ENCODE measurements at places on chromosomes 11 and 22. TPM values are rescaled to one million over a fixed set of nuclear protein-coding genes. Genes with fewer than 3 reads are reported as not detected.

The C22orf42 gene
- not detected for total RNA-seq

The C11orf42 gene
- total RNA-seq = not detected

DNA sequence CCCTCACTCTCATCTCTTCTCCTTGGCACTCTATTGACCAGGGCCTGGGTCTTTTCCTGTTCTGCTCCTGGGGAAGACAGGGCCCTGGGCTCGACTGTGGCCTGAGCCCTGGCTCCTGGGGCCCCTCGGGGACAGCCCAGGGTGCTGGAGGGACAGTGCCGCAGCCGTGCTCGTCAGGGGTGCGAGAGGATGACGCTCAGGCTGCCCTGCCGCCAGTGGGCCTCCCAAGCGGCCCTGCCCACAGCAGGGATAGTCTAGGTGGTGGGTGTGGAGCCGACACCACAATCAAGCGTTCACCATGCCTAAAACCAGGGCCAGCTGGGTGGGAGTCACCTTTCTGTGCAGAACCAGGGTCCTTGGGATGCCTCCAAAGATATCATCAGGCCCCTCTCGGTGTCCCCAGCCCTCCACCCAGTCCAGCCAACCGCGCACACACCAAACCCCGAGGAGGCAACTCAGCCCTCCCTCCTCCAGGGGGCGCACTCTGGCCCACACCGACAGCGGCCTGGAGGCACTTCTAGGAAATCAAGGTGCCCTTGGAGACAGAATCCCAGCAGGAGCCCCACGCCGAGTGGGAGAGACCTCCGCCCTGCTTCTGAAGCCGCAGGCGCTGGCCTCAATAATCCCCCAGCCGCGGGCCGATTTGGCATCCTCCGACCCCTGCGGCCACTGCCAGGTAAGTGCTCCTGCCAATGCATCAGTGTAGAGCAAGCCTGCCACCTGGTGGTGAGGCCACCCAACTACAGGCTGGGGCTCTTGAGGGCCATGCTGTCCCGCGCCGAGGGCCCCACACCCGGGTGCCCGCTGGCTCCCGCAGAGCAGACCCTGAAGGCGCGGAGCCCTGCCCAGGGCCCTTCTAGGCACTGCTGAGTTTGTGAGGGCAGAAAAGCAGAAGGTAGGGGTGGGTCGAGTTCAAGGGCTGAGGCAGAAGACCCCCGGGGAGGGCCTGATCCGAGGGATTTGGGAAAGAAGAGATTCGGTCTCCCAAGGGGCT is 496.4 kb downstream of the BUD13 start:
- DNase-seq = peak; percentile 67

DNA sequence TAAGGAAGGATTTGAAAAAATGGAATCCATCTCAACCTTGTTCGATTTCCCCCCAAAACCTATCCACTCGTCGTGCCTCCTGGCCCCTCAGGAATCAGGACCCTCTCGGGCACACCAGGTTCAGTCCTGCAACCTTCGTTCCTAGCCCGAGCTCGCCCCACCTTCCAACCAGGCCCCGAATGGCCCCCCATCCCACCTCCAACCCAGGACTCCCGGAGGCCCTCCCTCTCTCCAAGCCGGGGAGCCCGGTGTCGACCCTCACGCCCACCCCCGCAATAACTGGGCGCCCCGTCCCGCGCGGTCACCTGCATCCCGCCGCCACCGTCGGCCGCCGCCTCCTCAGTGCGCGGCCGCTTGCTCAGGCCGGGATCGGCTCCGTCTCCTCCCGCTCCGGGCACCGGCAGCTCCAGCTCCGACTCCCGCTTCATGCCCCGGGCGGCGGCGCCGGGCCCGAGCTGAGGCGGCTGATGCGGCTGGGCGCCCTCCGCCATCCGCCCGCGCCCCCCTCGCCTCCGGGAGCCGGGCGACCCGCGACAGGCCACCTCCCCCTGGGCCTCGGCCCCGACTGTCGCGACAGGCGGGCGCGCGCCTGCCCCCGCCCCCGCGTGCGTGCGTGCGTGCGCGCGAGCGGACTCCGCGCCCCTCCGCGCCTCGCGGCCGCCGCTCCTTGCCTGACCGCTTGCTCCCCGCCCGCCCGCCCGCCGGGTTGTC is 534 bp downstream of the RBFOX2 start:
- no peak for DNase-seq

DNA sequence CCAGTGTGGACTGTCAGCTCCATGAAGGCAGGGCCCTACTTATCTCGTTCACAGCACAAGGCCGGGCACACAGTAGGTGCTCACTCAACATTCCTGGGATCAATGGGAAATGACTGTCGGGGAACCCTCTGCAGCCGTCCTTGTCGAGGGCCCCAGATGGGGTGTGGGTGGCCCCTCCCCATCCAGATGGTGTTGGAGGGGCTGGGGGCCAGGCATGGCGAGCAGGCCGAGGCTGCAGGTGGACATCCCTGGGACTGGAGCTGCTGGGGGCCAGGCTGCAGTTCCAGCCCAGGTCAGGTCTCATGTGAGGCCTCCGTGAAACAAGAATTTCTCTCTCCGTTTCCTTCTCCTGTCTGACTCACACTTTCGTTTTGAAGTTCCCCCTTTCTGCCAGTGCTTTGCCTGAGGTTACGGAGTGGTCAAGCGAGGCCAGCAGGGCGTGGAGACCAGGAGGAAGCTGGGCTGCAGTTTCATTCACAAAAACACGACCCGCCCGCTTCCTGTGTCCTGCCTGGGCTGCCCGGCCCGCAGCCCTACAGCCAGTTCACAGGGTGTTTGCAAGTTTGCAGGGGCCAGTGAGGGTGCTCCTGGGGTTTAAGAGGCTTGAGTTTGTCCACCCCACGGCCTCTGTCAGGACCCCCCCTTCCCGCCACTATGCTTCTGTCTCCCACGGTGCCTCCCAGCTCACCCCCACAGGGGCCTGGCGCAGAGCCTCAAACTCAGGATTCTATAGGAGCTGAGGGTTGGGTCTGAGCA is 4.5 kb downstream of the MYEOV start:
- peak; percentile 78 for DNase-seq

DNA sequence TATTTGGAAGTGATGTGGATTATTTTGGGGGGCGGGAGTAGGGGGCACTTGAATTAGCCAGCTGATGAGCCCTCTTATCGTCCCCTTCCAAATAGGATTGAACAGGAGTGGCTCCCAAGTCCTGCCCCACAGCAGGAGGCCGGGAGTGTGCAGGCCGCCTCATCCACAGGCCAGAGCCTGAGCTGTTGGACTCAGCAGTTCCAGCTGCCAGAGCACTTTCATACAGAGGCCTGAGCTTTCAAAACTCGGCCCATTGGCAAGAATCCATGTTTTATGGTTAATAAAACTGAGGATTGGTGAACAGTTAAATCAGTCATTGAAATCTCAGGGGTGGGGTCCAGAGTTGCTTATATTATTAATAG is 9.6 kb downstream of the FAM118A start:
- DNase-seq = no peak

GRCh38 chr11:8333811-8334401 is 70.2 kb upstream of the LMO1 start:
- DNase-seq = no peak

DNA sequence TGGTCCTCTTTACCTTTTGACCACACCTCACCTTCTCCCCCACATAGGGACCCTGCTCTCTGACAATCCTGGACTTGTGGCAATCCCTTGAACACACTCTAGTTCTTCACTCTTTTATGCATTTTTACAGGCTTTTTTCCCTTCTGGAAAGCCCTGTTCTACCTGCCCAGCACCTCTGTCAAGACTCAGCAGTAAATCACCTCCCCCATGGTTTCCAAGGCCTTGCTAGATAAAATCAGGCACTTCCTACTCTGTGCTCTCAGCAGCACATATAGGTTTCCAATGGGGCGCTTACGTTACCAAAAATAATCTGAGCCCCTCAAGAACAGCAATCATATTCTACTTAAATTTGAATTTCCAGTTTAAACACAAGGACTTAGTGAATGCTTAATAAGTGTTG is 53.9 kb downstream of the ETS1 start:
- no peak for DNase-seq

DNA sequence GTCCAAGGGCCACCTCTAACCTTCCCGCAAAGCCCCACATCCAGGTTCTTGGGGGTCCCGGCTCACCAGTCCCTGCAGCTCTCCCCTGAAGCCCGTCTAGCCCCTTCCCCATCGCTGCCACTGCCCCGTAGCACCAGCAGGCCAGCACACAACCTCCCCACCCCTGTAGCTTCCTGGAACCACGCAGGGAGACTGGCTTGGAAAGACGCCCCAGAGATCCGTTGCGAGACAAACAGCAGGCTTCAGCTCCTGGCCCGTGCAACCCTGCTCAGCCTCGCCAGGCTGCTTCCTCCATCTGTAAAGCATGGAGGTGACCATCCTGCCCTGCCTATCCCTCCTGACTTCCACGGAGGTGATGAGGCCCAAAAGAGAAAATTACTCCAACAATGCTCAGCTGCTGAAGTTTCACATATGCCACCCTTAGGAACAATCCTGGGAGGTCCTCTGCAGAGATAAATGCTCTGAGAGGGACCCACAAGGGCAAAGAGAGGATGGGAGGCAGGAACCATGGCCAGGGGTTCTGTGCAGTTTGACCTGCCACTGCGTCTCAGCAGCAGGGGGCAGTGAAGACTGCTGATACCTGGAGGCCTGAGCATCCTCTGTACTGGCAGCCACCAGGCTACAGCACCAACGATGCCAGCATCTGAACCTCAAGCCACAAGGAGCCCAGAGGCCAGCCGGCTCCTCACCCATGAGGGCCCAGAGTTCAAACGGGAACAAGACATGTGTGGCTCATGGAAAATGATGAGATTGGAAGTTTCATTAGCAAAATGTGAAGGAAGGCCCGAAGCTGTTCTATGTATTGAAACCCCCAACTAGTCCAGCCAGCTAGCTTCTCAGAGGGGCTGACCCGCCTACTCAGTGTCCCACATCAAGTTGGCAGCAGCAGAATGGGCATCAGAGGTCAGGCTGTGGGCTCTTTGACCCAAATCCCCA is 16.1 kb downstream of the DGCR2 start:
- no peak for DNase-seq

DNA sequence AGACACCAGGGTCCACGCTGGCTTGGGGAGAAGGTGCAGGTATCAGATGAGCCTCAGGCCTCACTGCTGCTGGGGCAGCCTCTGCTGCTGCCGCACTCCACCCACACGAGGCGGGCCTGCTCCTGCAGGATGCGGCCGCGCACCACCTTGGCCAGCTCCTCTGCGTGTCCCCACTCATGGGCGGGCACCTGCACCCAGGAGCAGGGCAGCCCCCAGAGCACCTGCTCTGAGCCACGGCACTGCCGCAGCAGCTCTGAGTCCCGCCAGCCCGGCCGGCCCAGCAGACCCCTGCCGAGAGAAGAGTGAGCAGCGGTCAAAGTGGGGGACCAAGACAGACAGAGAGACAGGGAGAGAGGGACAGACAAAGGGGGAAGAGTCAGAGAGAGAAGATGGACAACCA is 4.9 kb upstream of the MFNG start:
- no peak for DNase-seq

- no peak for DNase-seq
These were observed 96.2 kb downstream of the RASSF10 start for GRCh38 chr11:13105237-13105844.

- DNase-seq = peak; percentile 43
These were observed 23.5 kb downstream of the TP53I11 start for GRCh38 chr11:44927174-44927661.

- DNase-seq = no peak
These were observed 42.5 kb downstream of the INSC start for GRCh38 chr11:15157181-15157580.

DNA sequence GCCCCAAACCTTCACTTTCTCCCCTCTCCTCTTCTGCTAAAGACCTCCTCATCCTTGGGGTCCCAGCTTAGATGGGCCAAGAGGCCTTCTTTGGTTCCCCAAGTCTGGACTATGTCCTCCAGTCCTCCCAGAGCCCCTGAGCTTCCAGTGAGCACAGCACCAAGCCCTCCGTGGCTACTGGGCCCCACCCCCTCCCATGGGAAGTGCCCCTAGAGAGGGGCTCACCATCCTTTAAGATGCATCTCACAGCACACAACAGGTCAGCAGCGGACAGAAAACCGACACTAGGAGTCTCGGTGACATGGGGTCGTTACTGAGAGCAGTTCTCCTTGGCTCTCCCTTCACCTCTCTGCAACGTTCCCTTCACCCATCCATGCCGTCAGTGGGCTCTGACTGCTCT is 2.7 kb downstream of the LRRC32 start:
- no peak for DNase-seq

- DNase-seq = no peak
These were observed 119.5 kb upstream of the GRIA4 start for GRCh38 chr11:105490333-105490732.

- no peak for DNase-seq
These were observed 6.0 kb downstream of the PKNOX2 start for GRCh38 chr11:125170510-125171031.

GRCh38 chr22:32203181-32204039 is 1.5 kb downstream of the RFPL2 start:
- DNase-seq = no peak

DNA sequence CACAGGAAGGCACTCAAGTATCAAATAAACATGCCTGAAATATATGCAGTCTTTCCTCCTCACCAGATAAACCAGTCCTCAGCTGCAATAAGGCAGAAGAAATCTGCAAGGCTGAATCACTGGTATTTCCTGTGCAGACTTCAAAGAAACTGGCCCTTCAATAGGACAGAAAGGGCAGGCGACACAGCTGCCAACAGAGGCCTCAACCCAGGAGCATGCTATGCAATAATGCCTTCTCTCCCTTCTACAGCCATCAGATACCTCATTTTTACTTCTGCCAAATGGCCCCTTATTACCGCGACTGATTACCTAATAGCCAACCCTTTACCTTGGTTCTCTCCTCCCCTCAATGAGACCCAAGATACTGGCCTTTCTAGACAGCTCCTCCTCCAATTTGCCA is 8.0 kb downstream of the NUMA1 start:
- peak; percentile 44 for DNase-seq

- DNase-seq = peak; percentile 94
These were observed 6.4 kb downstream of the STARD10 start for GRCh38 chr11:72787216-72788104.

- DNase-seq = no peak
These were observed 88.1 kb upstream of the GAL start for GRCh38 chr11:68596231-68596630.

DNA sequence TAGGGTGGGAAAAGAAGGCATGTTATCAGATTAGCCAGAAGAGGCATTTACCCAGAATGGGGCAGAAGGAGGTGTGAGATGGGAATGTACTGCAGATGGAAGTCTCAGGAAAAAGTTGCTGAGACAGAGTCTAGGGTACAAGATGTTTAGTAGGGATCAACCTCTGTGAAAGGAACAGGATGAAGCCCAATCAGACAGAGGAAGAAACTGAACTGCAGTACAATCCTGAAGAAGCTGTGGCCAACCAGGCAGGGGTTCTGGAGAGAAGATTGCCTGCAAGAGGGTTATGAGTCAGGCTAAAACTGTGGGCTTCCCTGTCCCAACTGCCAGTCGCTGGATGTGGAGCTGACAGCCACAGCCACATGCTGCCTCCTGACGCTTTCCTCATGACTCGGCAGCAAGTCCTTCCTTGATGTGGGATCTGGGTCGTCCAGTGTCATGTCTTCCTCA is 64.0 kb downstream of the CWC15 start:
- DNase-seq = no peak

- no peak for DNase-seq
These were observed 45.6 kb downstream of the TPCN2 start for GRCh38 chr11:69094111-69094914.
